ENCODE measurements at places on chromosomes 2 and 18. TPM values are rescaled to one million over a fixed set of nuclear protein-coding genes. Genes with fewer than 3 reads are reported as not detected.

GRCh38 chr2:172300851-172301250 lies 126.5 kb upstream of the ITGA6 start:
- H3K4me3 ChIP-seq, result no peak overlapping the region
- no peak for DNase-seq
- no peak overlapping the region for H3K27ac ChIP-seq
- H3K4me1 ChIP-seq, result no peaks in the 10 kb centered on the region
- H3K27me3 ChIP-seq, result no peaks in the 10 kb centered on the region

GRCh38 chr2:177021706-177022343 lies 190.8 kb upstream of the HNRNPA3 start:
- H3K27me3 ChIP-seq, result peaks cover 2% of the 10 kb centered on the region
- H3K36me3 ChIP-seq, result no peaks in the 10 kb centered on the region
- no peak overlapping the region for H3K27ac ChIP-seq
- DNase-seq, result no peak
- H3K4me1 ChIP-seq, result no peaks in the 10 kb centered on the region
- no peak overlapping the region for H3K4me3 ChIP-seq

The STON1 gene
- polyA plus RNA-seq, result 12.8 TPM

The HOXD10 gene
- not detected for polyA plus RNA-seq

- no peaks in the 10 kb centered on the region for H3K4me1 ChIP-seq
- DNase-seq, result no peak
- no peaks in the 10 kb centered on the region for H3K27me3 ChIP-seq
- H3K4me3 ChIP-seq, result no peak overlapping the region
- H3K27ac ChIP-seq, result no peak overlapping the region
These were observed 1322.0 kb upstream of the CELF4 start for GRCh38 chr18:38887671-38888020.

DNA sequence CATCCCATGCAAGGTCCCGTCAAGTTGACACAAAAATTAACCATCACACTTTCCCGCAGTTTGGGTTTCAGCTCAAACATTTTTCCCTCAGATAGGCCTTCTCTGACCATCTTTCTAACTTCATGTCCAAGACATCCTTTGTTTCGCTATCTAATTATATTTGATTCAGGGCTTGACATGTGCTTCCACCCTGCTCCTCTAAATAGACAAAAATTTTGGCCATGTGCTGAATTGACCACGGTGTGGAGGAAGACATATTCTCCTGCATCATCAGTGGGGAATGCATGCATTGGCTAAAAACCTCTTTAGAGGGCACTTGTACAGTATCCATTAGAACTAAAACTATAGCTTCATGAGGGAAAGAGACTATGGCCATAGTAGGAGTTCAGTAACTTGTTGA lies 81.2 kb downstream of the PLCL1 start:
- H3K27me3 ChIP-seq, result no peaks in the 10 kb centered on the region
- H3K4me1 ChIP-seq, result no peaks in the 10 kb centered on the region
- DNase-seq, result no peak
- H3K4me3 ChIP-seq, result no peak overlapping the region
- no peaks in the 10 kb centered on the region for H3K36me3 ChIP-seq

The REG1B gene
- 4.9 TPM for polyA plus RNA-seq

DNA sequence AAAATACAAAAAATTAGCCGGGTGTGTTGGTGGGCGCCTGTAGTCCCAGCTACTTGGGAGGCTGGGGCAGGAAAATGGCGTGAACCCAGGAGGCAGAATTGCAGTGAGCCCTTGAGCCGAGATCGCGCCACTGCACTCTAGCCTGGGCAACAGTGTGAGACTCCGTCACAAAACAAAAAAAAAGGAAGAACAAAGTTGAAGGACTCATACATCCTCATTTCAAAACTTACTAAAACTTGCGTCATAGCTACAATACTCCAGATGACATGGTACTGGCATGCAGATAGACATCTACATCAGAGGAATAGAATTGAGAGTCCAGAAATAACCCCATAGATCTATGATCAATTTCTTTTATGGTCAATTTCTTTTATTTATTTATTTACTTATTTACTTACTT lies 13.6 kb upstream of the CYP27C1 start:
- H3K4me1 ChIP-seq, result no peaks in the 10 kb centered on the region
- H3K4me3 ChIP-seq, result no peak overlapping the region
- H3K27me3 ChIP-seq, result peaks cover 3% of the 10 kb centered on the region

- no peaks in the 10 kb centered on the region for H3K36me3 ChIP-seq
- H3K27ac ChIP-seq, result no peak overlapping the region
- DNase-seq, result no peak
- no peaks in the 10 kb centered on the region for H3K27me3 ChIP-seq
- H3K4me3 ChIP-seq, result no peak overlapping the region
These were observed 103.8 kb upstream of the SMIM21 start for GRCh38 chr18:75531212-75531850.

DNA sequence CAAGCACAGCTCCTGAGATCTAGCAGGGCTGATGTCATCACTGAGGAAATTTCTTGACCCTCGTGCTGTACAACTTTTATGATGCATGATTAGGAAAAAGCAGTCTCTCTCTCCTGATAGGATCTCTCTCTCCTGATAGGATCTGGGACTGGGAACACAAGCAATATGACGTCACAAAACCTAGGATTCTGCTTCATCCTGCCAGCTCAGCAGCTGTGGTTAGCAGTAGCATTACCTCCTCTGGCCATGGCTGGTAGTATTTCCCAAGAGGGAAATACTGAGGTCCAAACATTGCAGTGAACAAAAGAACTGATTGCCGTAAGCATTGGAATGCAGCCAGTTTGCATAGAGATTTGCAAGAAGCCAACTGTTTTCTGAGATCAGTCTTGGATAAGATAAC lies 521.2 kb upstream of the POU3F3 start:
- H3K27ac ChIP-seq, result no peak overlapping the region
- DNase-seq, result no peak
- no peaks in the 10 kb centered on the region for H3K36me3 ChIP-seq
- H3K4me1 ChIP-seq, result no peaks in the 10 kb centered on the region

- no peak overlapping the region for H3K4me3 ChIP-seq
- no peaks in the 10 kb centered on the region for H3K4me1 ChIP-seq
- H3K27ac ChIP-seq, result no peak overlapping the region
- no peaks in the 10 kb centered on the region for H3K36me3 ChIP-seq
These were observed 101.3 kb downstream of the CELF4 start for GRCh38 chr18:37464257-37464656.

The HOXD4 gene
- polyA plus RNA-seq, result not detected

DNA sequence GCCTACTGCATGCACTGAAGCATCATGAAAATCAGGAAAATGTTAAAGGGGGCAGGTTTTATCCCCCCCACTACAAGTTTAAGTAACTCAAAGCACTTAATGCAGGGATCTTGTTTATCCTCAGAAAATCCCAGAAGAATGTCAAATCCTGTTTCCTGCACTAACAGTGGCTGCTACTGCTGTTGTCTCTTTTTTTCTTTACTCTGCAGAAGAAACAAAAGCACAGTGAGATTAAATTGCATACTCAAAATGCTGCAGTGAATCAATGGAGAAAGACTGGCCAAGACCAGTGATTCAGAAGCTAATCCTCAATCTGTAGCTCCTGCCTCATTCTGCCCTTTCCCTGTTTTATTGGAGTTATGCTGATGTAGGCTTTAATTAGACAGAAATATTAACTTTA lies 332.3 kb upstream of the FIGN start:
- no peak for DNase-seq
- H3K4me1 ChIP-seq, result no peaks in the 10 kb centered on the region
- H3K36me3 ChIP-seq, result no peaks in the 10 kb centered on the region
- H3K27me3 ChIP-seq, result no peaks in the 10 kb centered on the region
- no peak overlapping the region for H3K4me3 ChIP-seq

The CAVIN2 gene
- 5.9 TPM for polyA plus RNA-seq

The ZNF385B gene
- polyA plus RNA-seq, result not detected

The ANKRD62 gene
- not detected for polyA plus RNA-seq

The HTR2B gene
- 2.8 TPM for polyA plus RNA-seq

DNA sequence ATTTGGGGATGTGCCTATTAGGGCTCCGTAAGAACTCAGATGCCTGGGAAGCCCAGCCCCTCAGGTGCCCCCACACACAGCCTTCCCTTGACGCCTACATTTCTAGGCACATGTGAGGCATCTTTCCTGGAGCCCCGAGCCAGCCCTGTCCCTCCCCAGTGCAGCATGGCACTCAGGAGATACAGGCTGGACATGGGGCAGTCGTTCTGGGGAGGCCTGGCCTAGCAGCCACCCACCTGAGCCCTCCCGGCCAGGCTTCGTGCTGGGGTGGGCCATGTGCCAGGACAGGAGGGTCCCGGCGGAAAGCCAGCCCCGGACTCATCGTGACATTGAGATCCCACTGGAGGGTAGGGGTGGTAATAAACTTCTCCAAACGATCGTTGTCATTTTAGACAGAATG lies 15.2 kb downstream of the BOK start:
- no peak overlapping the region for H3K27ac ChIP-seq
- no peaks in the 10 kb centered on the region for H3K27me3 ChIP-seq
- no peak overlapping the region for H3K4me3 ChIP-seq
- H3K36me3 ChIP-seq, result no peaks in the 10 kb centered on the region

The IL37 gene
- not detected for polyA plus RNA-seq

GRCh38 chr2:30628341-30628740 lies 178.9 kb downstream of the CAPN13 start:
- no peak overlapping the region for H3K4me3 ChIP-seq
- H3K4me1 ChIP-seq, result no peaks in the 10 kb centered on the region
- H3K27ac ChIP-seq, result no peak overlapping the region
- DNase-seq, result no peak

DNA sequence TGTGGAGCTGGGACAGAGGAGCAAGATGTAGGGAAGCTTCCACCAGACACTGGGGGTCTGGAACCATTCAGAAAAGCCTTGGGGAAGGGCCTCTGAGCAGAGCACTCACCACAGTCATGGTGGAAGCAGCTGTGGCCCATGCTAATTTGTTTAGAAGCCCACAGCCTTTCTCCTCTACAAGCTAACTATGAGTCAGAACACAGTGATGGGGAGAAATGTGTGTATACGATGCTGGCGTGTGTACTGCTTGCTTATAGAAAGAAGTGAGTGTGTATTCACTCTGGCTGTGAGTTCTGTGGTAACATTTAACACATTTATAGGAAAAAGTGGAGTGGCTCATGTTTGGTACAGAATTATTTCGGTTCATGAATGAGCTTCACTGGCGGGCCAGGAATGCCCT lies 157.0 kb upstream of the ACAA2 start:
- H3K4me1 ChIP-seq, result no peaks in the 10 kb centered on the region
- no peak overlapping the region for H3K4me3 ChIP-seq

DNA sequence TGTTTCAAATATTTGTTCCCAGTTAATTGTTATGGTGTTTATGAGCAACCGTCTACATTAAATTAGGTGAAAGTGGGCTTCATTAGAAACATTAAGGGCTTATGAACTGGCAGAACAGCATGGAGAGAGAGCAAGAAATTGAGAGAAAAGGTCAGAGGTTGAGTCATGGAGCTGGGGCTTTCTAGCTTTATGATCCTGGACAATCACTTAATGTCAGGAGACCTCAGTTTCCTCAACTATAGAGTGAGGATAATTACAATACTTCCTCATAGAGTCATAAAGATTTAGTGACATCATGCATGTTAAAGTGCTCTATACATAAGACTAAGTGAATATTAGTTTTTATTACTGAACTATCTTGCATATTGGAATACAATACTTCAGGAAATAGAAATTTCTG lies 83.9 kb downstream of the PLCL1 start:
- no peak overlapping the region for H3K4me3 ChIP-seq
- no peaks in the 10 kb centered on the region for H3K36me3 ChIP-seq
- H3K27ac ChIP-seq, result no peak overlapping the region

- no peaks in the 10 kb centered on the region for H3K4me1 ChIP-seq
- no peaks in the 10 kb centered on the region for H3K36me3 ChIP-seq
- H3K27ac ChIP-seq, result no peak overlapping the region
- H3K27me3 ChIP-seq, result no peaks in the 10 kb centered on the region
- no peak for DNase-seq
- no peak overlapping the region for H3K4me3 ChIP-seq
These were observed 316.5 kb downstream of the EN1 start for GRCh38 chr2:118530976-118531375.

- H3K36me3 ChIP-seq, result no peaks in the 10 kb centered on the region
- H3K27me3 ChIP-seq, result no peaks in the 10 kb centered on the region
- no peak overlapping the region for H3K27ac ChIP-seq
- DNase-seq, result no peak
- H3K4me3 ChIP-seq, result no peak overlapping the region
- peaks cover 3% of the 10 kb centered on the region for H3K4me1 ChIP-seq
These were observed 300.4 kb upstream of the TNP1 start for GRCh38 chr2:217160103-217160743.

Measured in aorta (tissue), 5 donors.